ENCODE measurements at places on chromosomes 6 and 20. TPM values are rescaled to one million over a fixed set of nuclear protein-coding genes. Genes with fewer than 3 reads are reported as not detected.

Gene ORC3
- 17.2 TPM for total RNA-seq

Gene LY6G6C
- not detected for total RNA-seq

Gene CDK5RAP1
- total RNA-seq = 47.0 TPM

DNA sequence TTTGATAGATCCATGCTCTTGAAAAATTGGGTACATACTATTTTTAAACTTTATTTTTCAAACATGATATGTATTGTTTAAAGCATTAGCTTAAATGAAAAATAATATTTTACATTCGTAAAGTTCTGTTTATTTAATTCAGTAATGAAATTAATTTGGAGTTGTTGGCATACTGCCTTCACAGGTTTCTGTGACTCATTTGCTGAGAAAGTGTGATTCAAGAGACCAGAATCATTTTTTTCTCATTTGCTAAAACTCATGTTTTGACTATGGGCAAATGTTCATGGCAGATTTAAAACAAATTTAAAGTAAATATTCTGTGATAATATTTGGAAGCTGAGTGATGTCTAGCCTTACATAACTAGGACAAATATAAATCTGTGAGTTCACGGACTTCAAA is 230.4 kb downstream of the BCKDHB start:
- DNase-seq = no peak

GRCh38 chr6:4041480-4041879 is 37.5 kb downstream of the FAM217A start:
- no peak for DNase-seq

All from Peyer's patch (tissue), 4 donors.